ENCODE measurements at places on chromosomes 6 and 20.

GRCh38 chr6:50120300-50120699, 70.6 kb upstream of the DEFB112 start:
- no peaks in the 10 kb centered on the region for H3K27me3 ChIP-seq
- H3K4me1 ChIP-seq: no peaks in the 10 kb centered on the region
- H3K27ac ChIP-seq: no peak overlapping the region
- no peaks in the 10 kb centered on the region for H3K36me3 ChIP-seq
- no peak overlapping the region for H3K4me3 ChIP-seq
- no peak for DNase-seq

- no peaks in the 10 kb centered on the region for H3K4me1 ChIP-seq
- DNase-seq: no peak
- no peaks in the 10 kb centered on the region for H3K36me3 ChIP-seq
- H3K27ac ChIP-seq: no peak overlapping the region
- H3K27me3 ChIP-seq: no peaks in the 10 kb centered on the region
Observed at GRCh38 chr6:139653111-139653510, 278.7 kb upstream of the CITED2 start.

DNA sequence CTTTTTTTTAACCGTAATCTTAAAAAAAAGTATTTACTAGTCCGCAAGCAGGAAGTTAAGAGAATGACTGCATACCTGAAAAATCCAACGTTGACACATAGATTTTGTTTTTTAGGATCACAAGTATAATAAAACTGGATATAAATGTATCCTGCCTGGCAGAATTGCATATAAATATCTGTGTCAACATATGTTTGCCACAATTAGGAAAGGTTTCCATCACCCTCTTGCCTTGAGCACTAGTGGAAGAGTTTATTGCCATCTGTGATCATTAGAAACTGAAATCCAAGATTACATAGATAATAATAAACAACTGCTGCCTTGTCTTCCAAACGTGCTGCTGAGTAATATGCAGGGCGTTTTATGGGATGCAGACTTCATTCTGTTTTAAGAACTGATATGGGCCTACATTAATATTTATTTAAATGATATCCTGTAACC, 27.9 kb downstream of the PLEKHG1 start:
- peaks cover 5% of the 10 kb centered on the region for H3K4me1 ChIP-seq
- no peak for DNase-seq
- H3K27ac ChIP-seq: no peak overlapping the region

DNA sequence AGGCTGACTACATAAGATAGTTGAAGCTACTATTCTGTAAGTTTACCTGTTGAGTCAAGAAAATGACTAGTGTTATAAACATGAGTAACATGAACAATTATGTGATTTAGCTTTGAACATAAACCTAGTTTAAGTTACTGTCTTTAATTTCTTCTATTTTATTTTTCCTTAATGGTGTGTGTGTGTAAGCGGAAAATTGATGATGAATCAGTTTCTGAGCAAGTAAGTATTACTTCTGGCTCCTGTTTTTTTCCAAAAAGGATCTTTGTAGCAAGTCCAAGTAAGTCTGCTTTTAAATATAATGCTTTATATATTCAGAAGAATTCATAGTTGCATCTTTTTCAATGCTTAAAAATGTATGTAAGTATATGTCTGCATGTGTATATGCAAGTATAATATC, 786.8 kb downstream of the EYS start:
- DNase-seq: no peak
- no peaks in the 10 kb centered on the region for H3K4me1 ChIP-seq
- no peak overlapping the region for H3K27ac ChIP-seq
- no peaks in the 10 kb centered on the region for H3K36me3 ChIP-seq
- no peaks in the 10 kb centered on the region for H3K27me3 ChIP-seq
- no peak overlapping the region for H3K4me3 ChIP-seq

- no peaks in the 10 kb centered on the region for H3K27me3 ChIP-seq
- no peak for DNase-seq
- H3K4me1 ChIP-seq: peaks cover 8% of the 10 kb centered on the region
- no peaks in the 10 kb centered on the region for H3K36me3 ChIP-seq
- no peak overlapping the region for H3K27ac ChIP-seq
- H3K4me3 ChIP-seq: no peak overlapping the region
Observed at GRCh38 chr6:136795996-136796395, 3.7 kb upstream of the MAP3K5 start.
